Myocyte (in vitro differentiated cells): ENCODE measurements at places on chromosomes 5 and 9.

- DNase-seq = no peak
These were observed 359.3 kb upstream of the CDH18 start for GRCh38 chr5:20347334-20347733.

GRCh38 chr9:84397822-84398221 is 57.3 kb upstream of the SLC28A3 start:
- DNase-seq = peak; percentile 5

DNA sequence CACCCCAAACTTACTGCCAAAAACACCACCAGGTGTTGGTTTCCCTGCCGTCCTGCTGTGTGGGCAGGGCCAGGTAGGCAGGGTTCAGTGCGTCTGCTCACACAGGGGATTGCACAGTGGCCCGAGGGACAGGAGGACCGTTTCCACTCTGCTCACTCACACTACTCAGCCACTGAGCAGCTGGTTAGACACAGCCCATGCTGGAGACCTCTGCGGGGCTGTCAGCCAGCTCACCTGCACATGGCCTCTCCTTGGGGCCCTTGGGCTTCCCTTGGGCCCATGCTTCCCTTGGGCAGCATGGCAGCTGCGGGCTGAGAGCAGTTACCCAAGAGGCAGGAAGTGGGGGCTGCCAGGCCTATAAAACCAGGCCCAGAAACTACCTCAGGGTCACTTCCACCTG is 79.0 kb downstream of the SYK start:
- DNase-seq = no peak

GRCh38 chr5:126965487-126965886 is 64.9 kb downstream of the MARCHF3 start:
- DNase-seq = no peak

- DNase-seq = peak; percentile 18
These were observed 113.0 kb downstream of the RPS23 start for GRCh38 chr5:82164977-82165713.

DNA sequence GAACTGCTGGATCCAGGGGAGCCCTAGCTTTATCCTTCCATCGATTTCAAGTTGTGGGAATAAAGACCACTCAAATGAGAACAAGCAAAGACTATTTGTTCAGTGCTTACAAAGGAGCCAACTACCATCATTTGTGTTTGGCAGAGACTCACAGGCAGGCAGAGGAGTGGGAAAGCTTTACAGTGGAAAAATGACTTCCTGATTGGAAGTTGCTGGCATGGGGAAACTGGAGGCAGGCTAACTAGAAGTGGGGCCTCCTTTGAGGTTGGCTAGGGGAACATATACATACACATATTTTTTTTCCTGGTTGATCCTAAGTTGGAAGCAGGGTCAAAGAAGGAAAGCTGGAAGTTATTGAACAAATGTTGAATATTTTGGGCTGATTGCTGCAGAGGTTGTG is 121.7 kb downstream of the ACTBL2 start:
- DNase-seq = no peak

GRCh38 chr5:132177691-132178149 is 49.9 kb downstream of the P4HA2 start:
- no peak for DNase-seq

DNA sequence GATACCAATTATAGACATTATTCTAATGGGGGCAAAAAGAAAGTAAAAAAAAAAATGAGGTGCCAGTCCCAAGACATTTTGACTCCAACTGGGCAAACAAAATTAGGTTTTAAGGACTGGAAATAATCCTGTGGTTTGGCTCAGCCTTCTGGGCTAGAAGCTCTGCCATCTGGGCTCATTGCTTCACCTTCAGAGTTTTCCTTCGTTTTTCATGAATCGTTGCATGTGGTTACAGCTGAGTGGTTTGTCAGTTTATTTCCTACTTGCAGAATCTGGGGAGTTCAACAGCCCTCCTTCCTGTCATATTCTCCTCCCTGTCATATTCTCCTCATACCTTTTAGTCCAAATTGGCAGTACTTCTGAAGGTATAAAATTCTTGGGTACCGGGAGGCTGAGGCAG is 12.0 kb downstream of the UGT3A2 start:
- DNase-seq = peak; percentile 22

DNA sequence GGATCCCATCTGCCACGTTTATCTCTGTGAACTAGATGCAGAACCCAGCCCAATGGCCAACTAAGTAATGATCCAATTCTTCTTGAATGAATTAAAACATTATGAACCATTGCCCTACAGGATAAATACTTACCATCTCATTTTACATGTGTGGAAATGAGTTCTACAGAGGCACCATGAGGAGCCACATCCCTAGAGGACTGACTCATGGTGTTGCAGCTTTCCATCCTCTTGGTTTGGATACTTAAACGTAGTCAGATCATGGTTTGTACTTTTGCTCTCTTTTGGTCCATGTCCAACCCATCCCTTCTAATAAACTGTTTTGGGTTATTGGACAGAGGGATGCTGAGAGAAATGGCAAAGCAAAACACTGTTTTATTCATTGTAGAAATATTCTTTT is 484.8 kb downstream of the EBF1 start:
- no peak for DNase-seq

DNA sequence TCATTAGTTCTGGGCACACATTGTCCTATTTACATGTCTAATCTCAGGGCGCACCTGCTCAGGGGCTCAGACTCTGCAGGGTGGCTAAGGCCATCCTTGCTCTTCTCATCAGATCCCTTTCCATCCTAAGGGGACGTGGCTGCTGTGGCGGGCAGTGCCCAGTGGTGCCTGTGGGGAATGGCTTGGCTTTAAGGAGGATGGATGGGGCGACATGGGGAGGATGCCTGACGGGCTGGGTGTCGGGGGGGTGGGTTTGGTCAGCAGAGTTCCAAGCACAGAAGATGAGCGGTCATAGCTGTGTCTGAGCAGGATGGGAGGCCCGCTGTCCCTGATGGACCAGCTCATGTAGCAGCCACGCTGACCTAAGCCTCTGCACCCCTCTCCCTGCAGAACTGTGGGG is 40.9 kb upstream of the SUSD3 start:
- no peak for DNase-seq

GRCh38 chr9:78383130-78383529 is 86.2 kb downstream of the PSAT1 start:
- peak; percentile 32 for DNase-seq

- peak; percentile 42 for DNase-seq
These were observed 145.3 kb upstream of the PAPPA start for GRCh38 chr9:116008278-116008677.

- DNase-seq = no peak
These were observed 297.0 kb upstream of the HAPLN1 start for GRCh38 chr5:84017523-84018172.

GRCh38 chr9:134456756-134457305 is 130.6 kb downstream of the RXRA start:
- DNase-seq = no peak

DNA sequence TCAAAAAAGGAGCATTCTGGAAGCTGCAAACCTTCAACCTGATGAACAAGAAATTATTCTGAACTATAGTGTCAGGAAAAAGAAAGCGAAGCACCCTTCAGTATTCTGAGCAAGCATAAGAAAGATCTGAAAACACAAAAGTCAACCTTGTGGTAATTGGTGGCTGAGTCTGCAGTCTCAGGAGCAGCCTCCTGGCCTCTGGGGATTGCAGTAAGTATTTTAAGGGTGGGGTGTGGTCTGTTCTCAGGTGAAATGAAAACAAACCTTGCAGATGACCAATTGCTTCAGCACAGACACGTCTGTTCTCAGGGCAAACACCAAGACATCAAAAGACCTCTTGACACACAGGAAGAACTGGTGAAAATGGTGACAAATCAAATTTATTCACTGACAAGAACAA is 147.8 kb upstream of the RAPGEF1 start:
- DNase-seq = no peak

DNA sequence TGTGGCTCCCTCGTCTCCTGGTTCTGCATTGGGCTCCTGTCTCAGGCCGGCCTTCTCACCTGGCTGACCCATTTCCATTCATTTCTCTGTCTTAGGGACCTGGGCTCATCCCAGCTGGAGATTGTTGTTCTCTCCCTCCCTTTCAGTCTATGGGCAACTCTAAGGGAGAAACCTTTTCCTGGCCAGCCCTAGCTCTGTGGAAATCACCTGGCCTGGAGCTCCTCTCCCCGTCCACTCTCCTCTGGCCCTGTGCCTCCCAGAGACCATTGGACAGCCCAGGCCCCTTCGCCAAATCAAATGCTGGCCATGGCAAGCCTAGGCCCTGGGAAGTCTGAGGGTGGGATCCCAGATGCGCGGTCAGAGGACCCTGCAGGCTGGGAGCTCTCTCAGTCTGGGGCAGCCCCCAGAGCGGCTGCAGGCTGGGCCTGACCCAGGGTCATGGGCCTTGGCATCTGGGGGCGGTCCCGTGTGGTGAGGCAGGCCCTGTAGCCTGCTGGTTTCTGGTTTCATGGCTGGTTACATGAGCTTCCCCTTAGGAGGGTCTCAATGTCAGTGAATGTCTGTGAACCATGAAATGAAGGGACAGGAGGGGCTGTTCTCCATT is 253.5 kb downstream of the AOPEP start:
- no peak for DNase-seq

DNA sequence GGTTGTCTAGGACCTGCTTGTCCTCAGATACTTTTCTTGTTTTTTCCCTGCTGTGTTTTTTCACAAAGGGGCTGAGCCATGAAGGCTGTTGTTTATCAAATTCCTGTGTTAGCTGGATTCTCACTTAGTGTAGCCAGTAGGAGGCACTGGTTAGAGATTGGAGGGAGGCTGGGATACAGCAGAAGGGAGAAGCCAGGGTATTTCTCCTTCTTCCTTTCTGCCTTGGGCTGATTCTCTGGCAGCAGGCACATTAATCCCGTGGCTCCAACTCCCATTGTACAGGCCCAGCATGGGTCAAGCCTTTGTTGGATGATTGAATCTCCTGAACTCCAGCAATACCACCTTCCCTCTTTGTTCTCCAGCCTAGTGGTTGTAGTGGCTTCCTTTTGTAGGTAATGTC is 46.4 kb upstream of the FAM170A start:
- no peak for DNase-seq

DNA sequence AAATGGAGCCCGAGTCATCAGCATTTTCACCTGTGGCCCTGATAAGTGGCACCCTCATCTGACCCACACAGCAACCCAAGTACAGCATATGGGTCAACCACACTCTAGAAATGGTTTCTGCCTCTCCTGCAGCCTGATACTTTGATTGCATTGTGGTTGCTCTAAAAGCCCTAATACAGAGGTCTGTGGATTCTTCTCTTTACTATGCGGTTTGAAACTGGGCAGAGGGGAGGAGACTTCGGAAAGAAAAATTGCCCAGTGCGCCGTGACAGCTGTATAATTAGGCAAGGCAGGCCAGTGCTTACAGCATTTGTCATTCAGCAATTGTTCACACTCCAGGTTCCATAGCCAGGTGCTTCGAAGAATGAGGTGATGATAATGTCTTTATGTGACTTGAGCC is 361.0 kb downstream of the NFIB start:
- DNase-seq = peak; percentile 94

DNA sequence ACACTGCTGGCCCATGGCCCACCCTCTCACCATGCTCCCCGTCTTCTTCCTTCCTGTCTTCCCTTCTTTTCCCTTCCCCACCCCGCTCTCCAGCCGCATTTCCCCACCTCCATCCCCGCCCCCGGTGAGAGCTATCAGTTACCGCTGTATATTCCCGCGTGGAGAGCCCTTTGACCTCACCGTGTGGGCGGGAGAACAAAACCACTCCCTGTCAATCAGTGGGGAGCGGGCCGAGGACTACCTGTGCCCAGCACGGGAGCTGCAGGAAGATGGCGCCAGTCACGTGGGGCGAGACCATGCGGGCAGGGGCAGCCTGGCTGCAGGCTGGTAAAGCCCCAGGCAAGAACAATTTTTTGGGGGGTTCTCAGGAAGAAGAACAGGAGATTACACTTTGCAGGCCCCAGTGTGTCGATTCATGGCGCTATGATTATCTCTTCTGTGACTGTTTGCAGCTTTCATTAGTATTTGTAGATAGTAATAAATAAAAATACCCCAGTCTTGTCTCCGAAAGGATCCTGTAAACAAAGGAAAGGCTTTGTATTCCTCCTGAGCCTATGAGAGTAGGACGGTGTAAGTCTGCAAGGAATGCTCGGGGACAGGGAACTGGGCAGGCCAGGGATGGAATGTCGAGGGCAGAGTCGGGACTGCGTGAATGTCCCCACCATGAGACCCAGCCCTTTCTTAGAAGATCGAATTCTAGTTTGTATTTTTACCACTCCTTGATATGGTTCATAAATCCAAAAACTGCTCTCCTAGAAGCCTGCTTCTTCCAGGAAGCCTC is 14.8 kb upstream of the DMRT1 start:
- DNase-seq = no peak

DNA sequence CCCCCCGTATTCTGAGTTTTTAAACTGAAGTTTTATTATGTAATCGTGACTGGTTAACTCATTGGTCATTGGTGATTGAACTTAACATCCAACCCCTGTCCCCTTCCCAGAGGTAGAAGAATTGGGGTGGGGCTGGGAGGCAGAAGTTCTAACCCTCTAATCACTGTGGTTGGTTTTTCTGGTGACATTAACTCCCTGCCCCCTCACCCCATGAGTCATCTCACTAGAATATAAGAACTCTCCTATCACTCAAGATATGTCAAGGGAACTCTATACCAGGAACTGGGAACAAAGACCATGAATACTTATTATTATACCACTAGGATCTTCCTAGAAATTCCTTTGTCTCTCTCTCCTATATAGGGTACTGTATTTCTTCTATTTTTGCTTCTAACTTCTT is 52.3 kb upstream of the CAVIN4 start:
- peak; percentile 50 for DNase-seq

GRCh38 chr9:136901516-136902258 is 15.4 kb downstream of the TRAF2 start:
- DNase-seq = no peak

- DNase-seq = no peak
These were observed 6.9 kb downstream of the RHOBTB3 start for GRCh38 chr5:95738072-95738471.

DNA sequence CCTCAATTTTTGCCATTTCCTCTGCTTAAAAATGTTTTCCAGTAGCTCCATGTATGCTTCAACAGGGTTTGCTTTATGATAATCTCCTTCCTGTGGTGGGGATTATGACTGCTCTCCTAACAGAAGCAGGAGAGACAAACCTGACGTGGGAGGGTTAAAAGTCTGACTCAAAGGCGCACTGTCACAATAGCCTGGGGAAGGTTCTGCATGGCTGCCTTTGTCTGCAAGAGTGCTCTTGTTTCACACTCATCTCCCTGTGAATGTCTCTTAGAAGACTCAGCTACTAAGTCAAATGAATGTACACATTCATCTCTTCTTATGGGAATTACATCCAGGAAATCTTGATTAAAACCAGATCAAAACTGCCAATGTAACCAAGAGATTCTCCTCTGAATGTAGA is 90.9 kb upstream of the MTAP start:
- DNase-seq = no peak

DNA sequence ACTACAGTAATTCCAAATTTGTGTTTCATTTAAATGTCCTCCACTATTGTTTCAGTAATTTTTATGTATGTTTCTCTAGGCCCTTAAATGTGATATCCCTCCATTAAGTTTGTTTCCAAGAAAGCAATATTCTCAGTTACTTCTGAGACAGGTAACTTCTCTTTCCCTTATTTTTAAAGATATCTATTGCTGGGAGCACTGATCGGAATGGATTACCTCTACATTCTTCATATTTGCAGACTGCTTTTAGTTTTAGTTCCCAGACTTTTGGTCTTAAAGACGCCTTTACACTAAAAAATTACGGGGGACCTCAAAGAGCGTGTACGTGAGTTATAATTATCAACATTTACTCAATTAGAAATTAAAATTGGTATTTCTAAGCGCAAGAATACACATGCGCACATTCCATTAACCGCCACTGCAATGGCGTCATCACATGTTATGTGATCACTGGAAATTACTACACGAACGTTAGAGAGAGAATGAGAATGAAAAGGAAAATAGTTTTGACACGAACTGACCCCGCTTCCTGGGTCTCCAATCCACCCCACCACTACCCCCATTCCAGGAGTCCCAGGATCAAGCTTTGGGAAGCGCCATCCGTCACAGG is 519 bp upstream of the RAD50 start:
- DNase-seq = no peak
